Stimulated activated CD4-positive, alpha-beta T cell treated with anti-CD3 and anti-CD28 coated beads, Interleukin-15, amount 100 ng/mL, for 48 hours (primary cell): ENCODE measurements at places on chromosomes 2 and 18.

DNA sequence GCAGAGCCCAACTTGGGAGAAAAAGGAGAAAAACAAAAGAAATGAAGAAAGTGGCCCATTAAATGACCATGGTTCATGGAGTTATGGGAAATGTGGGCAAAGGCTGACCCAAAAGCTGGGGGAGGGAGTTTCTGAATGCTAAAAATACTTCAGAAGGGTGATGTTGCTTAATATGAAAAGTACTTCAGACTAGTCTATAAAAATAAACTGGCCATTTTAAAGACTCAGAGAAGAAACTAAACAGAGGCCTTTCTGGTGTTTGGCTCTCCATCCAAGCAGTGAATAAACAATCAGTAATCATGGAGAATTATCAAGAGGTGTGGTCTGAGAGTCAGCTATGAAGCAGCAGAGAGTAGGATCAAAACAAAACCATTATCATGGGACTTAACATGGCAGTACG lies 160.8 kb upstream of the MAPRE2 start:
- no peak for DNase-seq

DNA sequence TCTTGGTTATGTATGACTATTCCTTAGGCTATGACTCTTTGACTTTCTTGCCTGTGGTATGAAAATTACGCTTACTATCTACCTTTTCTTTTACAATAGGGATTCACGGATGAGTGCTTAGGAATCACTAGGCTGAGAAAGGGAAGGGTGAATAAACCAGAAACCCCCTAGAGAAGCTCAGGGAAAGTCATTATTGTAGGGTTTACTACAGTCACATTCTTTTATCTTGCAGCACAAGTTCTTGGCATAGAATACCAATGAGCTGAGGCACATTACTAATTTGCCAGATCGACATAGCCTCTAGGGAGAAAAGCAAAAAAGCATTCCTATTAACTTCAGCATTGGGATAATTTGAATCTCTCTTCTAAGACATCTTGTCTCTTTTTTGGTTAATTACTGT lies 103.3 kb downstream of the ST6GAL2 start:
- DNase-seq = no peak

DNA sequence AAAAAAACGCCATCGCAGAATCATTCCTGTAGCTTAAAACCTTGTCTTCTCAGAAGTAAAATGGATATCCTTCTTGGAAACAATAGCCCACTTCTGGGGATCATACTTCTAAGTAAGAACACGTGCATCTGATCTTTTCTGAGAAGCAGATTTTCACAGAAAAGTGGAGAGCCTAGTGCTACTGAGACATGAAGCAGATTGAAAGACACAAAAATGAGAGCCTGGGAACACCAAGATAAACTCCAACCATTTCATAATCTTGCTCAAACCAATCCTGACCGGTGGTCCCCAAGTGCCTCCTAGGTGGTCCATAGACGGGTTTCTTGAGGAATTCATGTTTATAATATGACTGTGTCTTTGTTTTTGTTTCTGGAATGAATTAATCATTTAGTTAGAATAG lies 191.2 kb downstream of the IRS1 start:
- no peak for DNase-seq

- DNase-seq = peak; percentile 9
These were observed 50.4 kb upstream of the PPM1B start for GRCh38 chr2:44118257-44118656.

GRCh38 chr2:173452416-173452815 lies 97.7 kb downstream of the CDCA7 start:
- no peak for DNase-seq

GRCh38 chr2:63888490-63889402 lies 47.0 kb downstream of the UGP2 start:
- peak; percentile 4 for DNase-seq
